ENCODE measurements at places on chromosomes 2 and 18.
A peak's percentile ranks its signal among the peaks of the same experiment; 100 is the strongest.

GRCh38 chr2:74552914-74553811 lies 579 bp downstream of the LOXL3 start:
- peak; percentile 79 for DNase-seq

DNA sequence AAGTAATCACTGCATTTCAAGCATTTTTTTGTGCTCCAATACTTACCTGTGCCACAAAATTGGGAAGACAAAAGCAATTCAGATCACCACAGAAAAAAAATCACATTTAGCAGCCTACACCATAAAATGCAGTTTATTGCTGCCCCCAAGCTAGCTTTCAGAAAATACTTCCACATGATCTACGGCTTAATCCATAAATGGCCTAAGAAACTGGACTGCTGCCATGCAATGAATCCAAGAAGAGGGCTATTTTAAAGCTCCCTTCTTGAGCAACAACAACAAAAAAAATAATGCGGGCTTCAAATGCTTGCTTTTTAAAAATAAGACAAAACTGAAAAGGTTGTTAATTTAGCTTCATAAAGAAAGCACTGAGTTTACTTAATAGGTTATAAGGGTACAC lies 272.3 kb downstream of the RAD51AP2 start:
- DNase-seq: no peak

GRCh38 chr2:104781151-104781550 lies 72.8 kb upstream of the POU3F3 start:
- no peak for DNase-seq

GRCh38 chr18:3624935-3625741 lies 175.2 kb downstream of the TGIF1 start:
- no peak for DNase-seq

- DNase-seq: no peak
Observed at GRCh38 chr18:50679056-50679455, 119.2 kb downstream of the MAPK4 start.

DNA sequence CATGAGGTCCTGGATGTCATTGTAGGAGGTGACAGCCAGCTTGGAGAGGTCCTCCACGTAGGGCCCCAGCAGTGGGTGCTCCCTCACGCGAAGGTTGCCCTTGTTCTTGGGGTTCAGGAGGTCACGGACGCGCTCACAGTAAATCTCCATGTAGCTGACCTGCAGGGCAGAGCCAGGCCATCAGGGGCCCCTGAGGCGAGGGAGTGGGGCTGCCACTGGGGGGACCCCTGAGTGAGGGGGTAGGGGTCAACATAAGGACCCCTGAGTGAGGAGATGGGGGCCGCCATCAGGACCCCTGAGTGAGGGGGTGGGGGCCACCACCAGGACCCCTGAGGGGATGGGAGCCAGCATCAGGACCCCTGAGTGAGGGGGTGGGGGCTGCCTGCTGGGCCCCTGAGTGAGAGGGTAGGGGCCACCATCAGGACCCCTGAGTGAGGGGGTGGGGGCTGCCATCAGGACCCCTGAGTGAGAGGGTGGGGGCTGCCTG lies 33.6 kb downstream of the KIF1A start:
- DNase-seq: no peak

DNA sequence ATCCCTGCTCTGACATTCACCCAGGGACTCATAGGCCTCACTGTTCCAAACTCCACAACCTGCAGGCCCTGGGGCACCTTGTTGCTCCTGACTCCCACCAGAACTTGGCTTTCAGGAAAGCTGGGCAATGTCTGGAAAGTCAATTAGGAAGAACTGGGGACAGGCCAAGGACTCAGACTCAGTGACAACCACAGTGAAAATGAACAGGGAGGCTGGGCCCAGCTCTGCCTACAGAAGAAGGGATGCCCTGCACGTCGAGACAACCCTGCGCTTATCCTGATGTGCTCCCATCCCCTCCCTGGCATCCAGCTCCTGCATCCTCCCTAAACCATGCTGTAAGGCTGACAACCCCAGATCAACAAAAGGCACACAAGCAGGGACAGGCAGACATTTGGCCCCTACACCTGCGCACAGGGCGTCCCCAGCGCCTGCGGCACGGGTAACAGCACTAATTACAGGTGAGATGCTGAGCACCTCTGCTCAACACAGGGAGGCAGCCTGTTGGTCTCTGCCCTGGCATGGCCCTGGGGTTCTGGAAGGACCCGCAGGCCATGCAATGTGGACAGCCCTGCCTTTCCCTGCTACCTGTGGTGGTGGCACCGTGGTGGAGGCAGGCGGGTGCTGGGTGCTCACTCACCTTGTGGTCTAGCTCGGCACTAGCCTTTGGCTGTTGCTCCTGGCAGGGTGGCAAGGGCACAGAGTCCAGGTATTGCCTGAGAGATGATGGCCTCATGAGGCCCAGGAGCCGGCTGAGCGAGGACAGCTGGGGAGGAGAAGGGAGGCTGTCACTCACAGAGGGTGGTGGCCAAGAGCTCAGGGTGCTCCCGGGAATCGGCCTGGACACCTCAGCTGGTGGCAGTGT lies 23.6 kb upstream of the SEMA4C start:
- no peak for DNase-seq

DNA sequence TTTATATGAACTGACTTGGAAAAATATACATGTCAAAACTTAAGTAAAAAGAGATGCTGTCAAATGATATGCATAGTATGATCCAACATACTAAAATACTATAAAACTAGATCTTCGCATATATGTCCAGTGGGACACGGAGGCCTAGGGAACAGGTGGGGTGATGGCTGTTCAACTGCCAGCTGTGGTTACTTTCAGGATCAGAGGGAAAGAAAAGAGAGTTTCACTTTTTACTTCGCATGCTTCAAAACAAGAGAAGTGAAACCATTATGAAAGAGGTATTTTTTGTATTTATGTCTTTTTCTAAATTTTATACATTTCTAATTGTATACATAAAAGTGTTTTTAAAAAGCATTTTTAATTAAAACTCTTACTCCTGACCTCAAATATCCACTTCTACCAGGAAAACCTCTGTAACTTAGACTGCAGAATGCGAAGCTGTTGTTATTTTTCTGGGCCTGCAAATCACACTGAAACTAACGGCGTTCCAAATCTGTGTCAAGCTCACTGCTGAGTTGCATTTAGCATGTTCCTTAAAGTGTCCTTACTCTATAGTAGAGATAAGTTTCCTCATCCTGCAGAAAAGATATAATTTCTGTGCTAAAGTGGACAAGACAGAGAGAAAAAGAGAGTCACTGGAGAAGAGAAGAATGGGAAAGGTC lies 97.8 kb upstream of the SLC35G4 start:
- DNase-seq: no peak

GRCh38 chr2:3377279-3377611 lies 373 bp downstream of the EIPR1 start:
- no peak for DNase-seq

DNA sequence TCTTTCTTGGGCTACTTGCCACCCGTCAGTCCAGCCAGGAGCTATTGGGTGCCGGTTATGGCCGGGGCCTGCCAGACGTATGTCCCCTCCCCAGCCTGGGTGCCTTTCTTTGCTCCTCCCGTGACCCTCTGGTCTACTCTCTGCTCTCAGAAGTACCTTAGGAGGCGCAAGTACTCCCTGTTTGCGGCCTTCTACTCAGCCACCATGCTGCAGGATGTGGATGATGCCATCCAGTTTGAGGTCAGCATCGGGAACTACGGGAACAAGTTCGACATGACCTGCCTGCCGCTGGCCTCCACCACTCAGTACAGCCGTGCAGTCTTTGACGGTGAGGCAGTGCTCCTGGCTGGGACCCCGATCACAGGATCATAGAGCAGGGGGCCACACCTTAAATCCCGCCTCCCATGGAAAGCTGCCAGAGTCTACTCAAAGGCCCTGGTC lies 99.5 kb downstream of the DYSF start:
- no peak for DNase-seq

GRCh38 chr2:22992441-22992840 lies 392.5 kb upstream of the KLHL29 start:
- no peak for DNase-seq

- no peak for DNase-seq
Observed at GRCh38 chr2:44553456-44553855, 191.7 kb downstream of the CAMKMT start.

Measured in coronary artery (tissue), 2 donors.